ENCODE measurements at places on chromosomes 16 and 17.

DNA sequence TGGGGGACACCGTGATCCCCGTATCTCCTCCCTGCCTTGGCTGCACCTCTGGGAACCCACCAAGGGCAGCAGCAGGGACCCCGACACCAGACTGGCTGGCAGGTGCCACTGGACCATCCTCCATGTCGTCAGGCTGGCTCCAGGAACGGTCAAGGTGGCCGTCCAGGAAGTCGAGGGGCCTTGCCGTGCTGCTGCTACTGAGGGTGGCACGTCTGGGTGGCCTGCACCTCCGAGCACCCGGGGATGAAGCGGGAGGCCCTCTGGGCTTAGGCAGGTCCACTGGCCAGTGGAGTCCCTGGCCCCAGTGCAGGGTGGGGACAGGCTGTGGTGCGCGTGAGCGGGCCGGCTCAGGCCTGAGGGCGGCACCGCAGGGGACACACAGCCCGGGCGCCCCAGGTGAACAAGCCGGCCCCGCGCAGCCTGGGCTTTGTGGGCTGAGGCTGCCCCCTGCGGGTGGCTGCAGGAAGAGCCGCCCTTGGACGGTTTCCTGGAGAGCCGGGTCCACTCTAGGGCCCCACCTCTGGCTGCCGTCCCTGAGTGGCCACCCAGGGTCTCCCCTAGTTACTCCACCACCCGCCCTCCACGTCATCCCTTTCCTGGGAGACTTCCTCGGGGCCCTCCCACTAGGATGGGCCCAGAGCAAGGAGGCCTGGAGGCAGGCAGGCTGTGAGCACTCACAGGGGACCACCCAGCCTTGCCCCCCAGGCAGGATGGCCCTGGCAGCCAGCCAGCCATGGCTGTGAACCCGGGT lies 42.8 kb upstream of the ZC3H18 start:
- DNase-seq = no peak

DNA sequence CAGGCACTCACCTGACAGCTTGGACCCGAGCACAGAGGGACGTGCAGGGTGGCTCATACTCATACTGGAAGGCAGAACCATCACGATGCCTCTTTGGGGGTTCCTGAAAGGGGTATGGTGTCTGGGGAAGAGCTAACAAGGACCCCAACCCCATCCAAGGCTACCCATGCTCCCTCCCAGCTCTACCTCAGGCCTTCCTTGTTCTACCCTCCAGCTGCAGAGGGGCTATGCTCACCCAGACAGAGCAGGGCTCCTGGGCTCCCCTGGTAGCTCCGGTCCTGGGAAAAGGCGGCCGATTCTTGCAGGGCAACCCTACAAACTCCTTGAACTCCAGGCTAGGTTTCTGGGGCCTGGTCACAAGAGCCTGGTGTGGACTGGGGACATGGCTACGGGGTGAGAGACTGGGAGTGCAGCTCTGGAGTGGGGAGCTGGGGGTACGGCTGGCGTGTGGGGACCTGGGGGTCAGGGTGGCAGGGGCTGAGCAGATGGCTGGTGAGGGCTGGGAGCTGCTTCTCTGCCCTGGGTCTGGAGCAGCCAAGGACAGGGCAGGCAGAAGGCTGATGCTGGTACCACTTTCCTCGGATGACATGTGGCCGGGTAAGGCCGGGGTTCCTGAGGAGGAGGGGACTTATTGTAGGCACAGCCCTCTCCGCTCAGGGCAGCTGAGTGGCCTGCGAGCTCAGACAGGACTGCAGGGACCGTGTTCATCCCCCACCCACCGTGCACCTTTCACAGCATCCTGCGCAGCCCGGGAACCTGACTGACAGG lies 2.1 kb downstream of the ACD start:
- DNase-seq = no peak

- no peak for DNase-seq
These were observed 7.5 kb upstream of the OR1F1 start for GRCh38 chr16:3180445-3180878.

GRCh38 chr17:78366109-78366848 lies 6.4 kb upstream of the SOCS3 start:
- DNase-seq = no peak

GRCh38 chr16:82093666-82094300 lies 58.7 kb downstream of the HSD17B2 start:
- no peak for DNase-seq

- no peak for DNase-seq
These were observed 11.7 kb upstream of the HS3ST3B1 start for GRCh38 chr17:14289162-14289561.

DNA sequence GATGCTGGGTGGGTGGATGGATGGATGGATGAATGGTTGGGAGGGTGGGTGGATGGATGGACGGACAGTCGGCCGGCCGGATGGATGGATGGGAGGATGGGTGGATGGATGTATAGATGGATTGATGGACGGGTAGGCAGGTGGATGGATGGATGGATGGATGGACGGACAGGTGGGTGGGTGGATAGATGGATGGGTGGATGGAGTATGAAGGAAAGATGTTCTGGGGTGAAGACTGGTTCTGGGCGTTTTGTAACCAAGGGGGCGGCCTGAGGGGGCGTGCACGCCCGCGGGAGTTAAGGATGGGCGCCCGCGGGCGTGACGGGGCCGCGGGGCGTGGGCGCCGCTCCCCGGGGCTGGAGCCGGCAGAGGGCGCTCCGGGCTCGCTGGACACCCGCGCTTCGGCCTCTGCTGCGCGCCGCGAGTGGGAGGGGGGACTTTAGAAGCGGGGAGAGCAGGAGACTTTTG lies at the start of gene NECAB2:
TSS of gene NECAB2 (plus strand) at position 407 of the 468 bp plus-strand sequence. CDS start 405 bp downstream, outside the sequence.
- no peak for DNase-seq
